Activated CD4-positive, alpha-beta T cell treated with anti-CD3 and anti-CD28 coated beads, Interleukin-2, amount 10 ng/mL, durations not matched to agents 24 days and 14 days (primary cell): ENCODE measurements at places on chromosomes 12 and 14. TPM values are rescaled to one million over a fixed set of nuclear protein-coding genes. Genes with fewer than 3 reads are reported as not detected.
A peak's percentile ranks its signal among the peaks of the same experiment; 100 is the strongest.

DNA sequence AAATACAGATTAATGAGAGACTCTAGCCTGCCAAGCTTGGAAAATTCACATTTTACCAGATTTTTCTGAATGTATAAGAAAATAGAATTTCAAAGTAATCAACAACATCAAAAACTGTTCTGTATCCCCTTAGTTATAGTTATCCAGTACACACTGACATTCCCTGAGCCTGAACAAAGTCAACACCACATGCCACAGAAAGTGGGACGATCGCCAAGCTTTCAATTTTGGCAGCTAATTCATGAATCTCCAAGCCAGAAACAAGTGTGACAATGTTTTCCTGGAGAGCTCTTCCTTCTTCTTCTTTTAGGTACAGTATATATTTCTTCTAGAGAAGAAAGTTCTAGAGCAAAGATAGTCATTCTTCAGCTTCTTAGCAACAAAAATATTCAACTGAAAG, 290.2 kb downstream of the PRKD1 start:
- no peak for DNase-seq
- no peaks in the 10 kb centered on the region for H3K27me3 ChIP-seq
- H3K27ac ChIP-seq = no peak overlapping the region
- H3K4me3 ChIP-seq = no peak overlapping the region
- H3K36me3 ChIP-seq = no peaks in the 10 kb centered on the region
- H3K4me1 ChIP-seq = no peaks in the 10 kb centered on the region

DNA sequence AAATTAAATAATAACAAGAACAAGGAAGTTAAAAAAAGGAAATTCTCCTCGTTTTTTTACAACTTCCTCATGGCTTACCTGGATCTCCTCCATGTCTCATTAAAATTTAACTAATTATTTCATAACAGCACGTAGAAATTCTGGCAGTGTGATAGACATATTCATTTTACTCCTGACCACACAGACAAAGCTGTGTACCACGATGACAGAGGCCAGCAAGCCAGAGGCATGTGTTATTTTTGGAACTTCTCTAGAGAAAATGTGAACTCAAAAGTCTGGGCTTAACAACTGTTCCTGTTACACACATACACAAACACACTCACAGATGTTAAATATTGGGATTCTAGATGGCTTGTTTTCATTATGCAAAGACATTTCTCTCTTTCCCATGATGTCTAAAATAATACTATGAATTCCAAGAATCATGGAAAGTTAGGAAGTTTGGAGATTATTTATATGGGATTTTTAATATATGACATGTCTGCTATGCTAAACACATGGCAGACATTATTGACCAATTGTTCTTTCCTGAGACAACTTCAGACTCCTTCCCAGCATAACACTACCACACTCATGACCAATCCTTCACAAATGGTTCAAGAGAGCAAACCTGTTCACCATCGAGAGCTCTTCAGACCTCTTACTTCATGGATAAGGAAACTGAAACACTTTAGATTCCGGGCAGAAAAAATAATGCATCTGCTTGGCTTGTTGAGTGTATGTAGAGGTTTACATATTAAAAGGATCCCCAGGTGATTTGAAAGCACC, 158.7 kb downstream of the DACT1 start:
- H3K27me3 ChIP-seq = peaks cover 4% of the 10 kb centered on the region
- no peak overlapping the region for H3K4me3 ChIP-seq
- H3K27ac ChIP-seq = no peak overlapping the region
- H3K4me1 ChIP-seq = no peaks in the 10 kb centered on the region
- H3K36me3 ChIP-seq = no peaks in the 10 kb centered on the region
- no peak for DNase-seq

Gene PLEKHD1
- total RNA-seq = 0.12 TPM in 1 of 2 replicates, not detected in the other

DNA sequence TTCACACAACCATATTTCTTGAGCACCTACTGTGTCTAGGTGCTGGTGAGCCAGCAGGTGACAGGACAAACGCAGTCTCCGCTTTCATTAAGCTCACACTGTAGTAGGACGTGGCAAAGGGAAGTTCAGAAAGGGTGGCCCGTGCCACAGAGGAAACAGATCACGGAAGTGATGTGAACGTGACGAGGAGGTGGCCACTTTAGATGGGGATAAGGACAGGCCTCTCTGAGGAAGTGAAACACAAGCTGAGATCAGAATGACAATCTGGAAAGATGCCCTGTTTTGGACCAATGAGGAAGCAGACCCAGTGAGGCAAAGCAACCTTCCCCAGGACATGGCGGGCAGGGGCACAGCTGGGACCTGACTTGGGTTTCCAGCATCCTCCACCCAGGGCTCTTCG, 127.4 kb upstream of the PRMT8 start:
- DNase-seq = no peak
- H3K36me3 ChIP-seq = no peaks in the 10 kb centered on the region
- peaks cover 23% of the 10 kb centered on the region for H3K27me3 ChIP-seq
- no peaks in the 10 kb centered on the region for H3K4me1 ChIP-seq

- no peak overlapping the region for H3K27ac ChIP-seq
- H3K4me1 ChIP-seq = no peaks in the 10 kb centered on the region
- no peak for DNase-seq
- H3K4me3 ChIP-seq = no peak overlapping the region
- no peaks in the 10 kb centered on the region for H3K27me3 ChIP-seq
- no peaks in the 10 kb centered on the region for H3K36me3 ChIP-seq
These were observed 705.6 kb upstream of the FOXG1 start for GRCh38 chr14:28061006-28061405.

Gene POC1B
- 21.5 and 22.6 TPM in 2 replicates for total RNA-seq

Gene SOX5
- 1.3 and 2.1 TPM in 2 replicates for total RNA-seq

Gene SLCO1B1
- total RNA-seq = not detected in 2 replicates

GRCh38 chr14:20413744-20414082, 412 bp upstream of the TEP1 start:
- no peaks in the 10 kb centered on the region for H3K27me3 ChIP-seq
- peaks cover 10% of the 10 kb centered on the region for H3K36me3 ChIP-seq
- H3K4me1 ChIP-seq = peaks cover 42% of the 10 kb centered on the region
- peak overlapping the region; percentile 97 for H3K4me3 ChIP-seq
- H3K27ac ChIP-seq = peak overlapping the region; percentile 96

- peak overlapping the region; percentile 84 for H3K27ac ChIP-seq
- H3K4me3 ChIP-seq = peak overlapping the region; percentile 78
- H3K27me3 ChIP-seq = peaks cover 1% of the 10 kb centered on the region
These were observed 8.5 kb downstream of the RARG start for GRCh38 chr12:53223389-53224060.

- H3K36me3 ChIP-seq = no peaks in the 10 kb centered on the region
- no peaks in the 10 kb centered on the region for H3K27me3 ChIP-seq
- DNase-seq = no peak
- H3K4me1 ChIP-seq = no peaks in the 10 kb centered on the region
These were observed 69.5 kb upstream of the ZDHHC17 start for GRCh38 chr12:76694369-76694768.
